AG08396 (cell line): ENCODE measurements at places on chromosomes 16 and 17.

- peak; percentile 75 for DNase-seq
Measured at GRCh38 chr17:65515959-65516948, 45.2 kb downstream of the AXIN2 start.

- DNase-seq: no peak
Measured at GRCh38 chr16:72508191-72508590, 336.2 kb upstream of the PMFBP1 start.

DNA sequence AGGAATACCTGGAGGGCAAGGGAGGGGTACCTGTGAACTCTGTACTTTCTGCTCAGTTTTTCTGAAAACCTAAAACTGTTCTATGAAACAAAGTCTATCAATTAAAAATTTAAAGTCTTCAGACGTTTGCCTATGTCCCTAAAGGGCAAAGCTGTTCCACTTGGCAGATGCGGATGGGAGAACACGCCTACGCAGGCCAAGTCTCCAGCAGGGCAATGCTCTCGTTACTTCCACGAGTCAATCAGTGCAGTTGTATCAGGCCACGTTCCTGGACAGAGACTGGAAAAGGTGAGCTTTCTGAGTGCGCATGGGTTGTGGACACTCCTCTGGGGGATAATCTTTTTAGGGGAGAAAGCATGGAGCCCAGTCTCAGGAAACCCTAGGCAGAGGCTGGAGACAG is 86.6 kb downstream of the NXN start:
- no peak for DNase-seq

GRCh38 chr17:8120520-8121406 is 2.4 kb upstream of the ALOXE3 start:
- peak; percentile 77 for DNase-seq

- no peak for DNase-seq
Measured at GRCh38 chr16:84479716-84480450, 24.6 kb downstream of the MEAK7 start.
